ENCODE measurements at places on chromosomes 12 and 14.

- no peak for DNase-seq
These were observed 5.4 kb upstream of the EML5 start for GRCh38 chr14:88798156-88798555.

GRCh38 chr12:63144556-63144955 is 6.4 kb downstream of the AVPR1A start:
- no peak for DNase-seq

DNA sequence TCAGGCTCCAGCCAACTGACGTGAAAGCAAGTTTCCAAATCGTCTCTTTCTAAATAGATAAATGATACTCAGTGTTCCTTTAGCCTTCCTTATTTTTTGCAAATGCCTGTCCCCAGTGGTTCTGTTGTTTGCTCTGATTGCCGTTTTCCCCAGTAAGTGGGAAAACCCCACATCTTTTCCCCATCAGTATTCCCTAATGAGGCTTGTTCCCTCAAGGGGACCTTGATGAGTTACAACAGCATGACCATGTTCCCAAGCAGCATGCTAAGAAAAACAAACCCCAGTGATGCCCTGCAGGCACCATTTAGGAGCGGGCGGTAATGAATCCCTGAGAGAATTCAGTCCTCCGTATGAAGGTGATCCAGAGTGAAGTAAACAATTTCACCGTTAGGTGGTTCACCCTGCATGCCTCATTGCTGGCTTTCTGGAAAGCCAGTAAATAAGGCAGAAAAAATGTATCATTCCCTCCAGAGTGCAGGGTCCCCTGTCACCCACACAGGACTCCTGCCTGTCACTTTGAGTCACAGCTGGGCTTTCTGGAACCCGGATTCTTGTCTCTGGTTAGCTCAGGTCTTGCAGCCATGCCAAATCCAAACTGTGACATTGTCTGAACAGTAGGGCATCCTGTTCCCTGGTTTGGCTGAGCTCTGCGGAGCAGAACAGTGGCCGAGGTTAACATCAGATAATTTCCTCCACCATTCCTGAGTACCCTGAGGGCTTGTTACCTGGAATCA is 222.6 kb downstream of the RGS6 start:
- DNase-seq, result no peak

DNA sequence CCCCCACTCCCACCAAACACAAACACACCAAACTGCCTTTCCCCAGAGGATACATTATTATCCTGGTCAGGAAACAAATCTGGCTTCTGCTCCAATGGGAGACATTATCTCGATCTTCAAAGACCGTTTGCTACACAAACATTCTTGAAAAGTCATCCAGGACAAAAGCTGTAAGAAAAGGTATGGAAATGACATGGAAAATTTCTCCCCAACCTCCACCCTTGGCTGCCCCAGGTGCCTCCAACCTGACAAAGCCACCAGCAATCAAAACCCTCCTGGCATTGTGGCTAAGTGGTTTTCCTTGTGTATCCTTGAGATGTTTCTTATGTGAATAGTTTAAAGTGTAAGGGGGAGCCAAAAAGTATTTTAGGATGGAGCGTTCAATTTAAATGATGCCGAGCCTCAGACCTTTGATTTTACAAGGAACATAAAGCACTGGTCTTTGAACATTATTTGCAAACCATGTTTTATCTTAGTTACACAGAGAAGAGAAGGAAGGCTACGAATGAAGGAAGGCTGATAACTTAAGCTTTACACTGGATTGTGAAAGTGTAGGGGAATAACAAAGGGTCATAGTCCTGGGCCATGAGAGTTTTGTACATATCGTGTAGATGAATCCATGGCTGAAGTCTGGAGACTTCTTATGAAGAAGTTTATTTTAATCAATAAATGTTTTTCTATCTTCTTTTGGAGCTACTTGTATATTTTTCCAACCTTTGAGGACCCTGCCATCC is 418.9 kb upstream of the TMTC1 start:
- DNase-seq, result no peak

- DNase-seq, result no peak
These were observed 18.4 kb downstream of the RACGAP1 start for GRCh38 chr12:50006754-50007442.

GRCh38 chr12:130815028-130815741 is 23.9 kb downstream of the STX2 start:
- DNase-seq, result no peak

DNA sequence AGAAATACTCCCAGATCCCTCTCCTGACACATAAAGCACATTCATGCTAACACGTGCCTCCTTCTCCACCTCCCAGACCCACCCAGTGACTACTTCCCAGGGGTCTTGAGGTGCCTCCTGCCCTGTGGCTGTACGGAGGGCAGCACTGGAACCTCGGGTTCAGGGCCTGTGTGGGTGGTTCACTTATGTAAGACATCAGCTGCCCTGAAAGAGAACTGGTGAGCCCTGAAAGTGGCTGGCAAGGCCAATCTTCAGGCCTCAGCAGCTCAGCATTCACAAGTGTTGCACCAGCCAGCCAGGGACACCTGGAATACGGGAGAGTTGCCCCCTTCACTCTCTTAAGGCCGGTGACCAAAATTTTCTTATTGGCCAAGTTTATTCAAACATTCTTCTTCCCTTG is 38.9 kb upstream of the NTF3 start:
- no peak for DNase-seq
